ENCODE measurements at places on chromosomes 2 and 18.
A peak's percentile ranks its signal among the peaks of the same experiment; 100 is the strongest.

GRCh38 chr2:28629910-28630309 is 121.7 kb upstream of the PPP1CB start:
- DNase-seq = no peak

DNA sequence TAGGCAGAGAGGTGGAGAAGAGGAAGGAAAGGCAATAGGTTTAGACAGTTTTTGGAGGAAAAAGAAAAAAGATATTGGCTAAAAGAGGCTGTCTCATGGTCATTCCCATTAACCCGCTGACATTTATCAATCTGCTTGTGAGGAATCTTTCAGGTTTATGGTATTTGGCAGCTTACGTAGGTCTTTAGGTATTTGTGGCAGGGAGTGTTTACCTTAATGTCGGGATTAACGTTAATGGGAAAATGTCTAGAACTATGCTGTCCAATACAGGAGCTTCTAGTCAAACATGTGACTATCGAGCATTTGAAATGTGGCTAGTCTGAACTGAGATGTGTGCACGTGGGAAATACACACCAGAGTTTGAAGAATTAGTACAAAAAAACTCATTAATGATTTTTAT is 144.2 kb downstream of the BABAM2 start:
- no peak for DNase-seq

DNA sequence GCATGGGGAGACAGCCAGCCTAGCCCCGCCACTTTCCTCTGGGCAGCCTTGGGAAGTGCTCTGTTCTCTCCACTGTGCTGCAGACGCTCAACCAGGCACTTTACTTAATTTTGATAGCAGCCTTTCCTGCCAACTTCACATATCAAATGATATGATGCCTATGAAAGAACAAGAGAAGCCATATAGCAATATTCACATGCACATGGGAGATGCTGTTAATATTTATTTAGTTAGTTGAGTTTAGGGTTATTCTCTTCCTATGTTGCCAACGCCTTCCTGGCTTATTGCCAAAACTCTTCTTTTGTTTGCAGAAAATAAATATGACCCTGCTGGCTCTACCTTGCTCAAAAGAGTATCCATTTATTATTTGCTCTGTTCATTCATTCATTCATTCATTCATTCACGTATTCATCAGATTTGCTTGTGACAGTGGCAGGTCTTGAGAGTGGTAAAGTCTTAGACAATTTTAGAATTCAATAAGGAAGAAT is 99.3 kb downstream of the GATA6 start:
- DNase-seq = no peak

DNA sequence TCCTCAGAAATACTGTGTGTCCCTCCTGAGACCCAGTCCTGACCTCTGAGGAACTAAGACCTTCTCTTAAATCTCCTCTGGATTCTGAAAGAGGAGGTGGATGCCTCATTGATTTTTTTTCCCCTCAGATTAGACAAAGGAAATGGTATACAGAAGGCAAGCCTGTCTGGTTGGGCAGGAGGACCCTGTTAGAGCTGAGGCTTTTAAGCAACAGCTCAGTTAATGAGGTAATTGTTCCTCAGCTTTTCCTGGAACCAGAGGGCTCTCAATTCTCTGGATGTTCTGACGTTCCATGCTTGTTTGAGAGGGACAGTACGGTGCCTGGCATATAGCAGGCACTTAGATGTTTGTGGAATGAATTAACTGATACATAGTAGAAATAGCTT is 61.7 kb upstream of the MCFD2 start:
- DNase-seq = no peak

DNA sequence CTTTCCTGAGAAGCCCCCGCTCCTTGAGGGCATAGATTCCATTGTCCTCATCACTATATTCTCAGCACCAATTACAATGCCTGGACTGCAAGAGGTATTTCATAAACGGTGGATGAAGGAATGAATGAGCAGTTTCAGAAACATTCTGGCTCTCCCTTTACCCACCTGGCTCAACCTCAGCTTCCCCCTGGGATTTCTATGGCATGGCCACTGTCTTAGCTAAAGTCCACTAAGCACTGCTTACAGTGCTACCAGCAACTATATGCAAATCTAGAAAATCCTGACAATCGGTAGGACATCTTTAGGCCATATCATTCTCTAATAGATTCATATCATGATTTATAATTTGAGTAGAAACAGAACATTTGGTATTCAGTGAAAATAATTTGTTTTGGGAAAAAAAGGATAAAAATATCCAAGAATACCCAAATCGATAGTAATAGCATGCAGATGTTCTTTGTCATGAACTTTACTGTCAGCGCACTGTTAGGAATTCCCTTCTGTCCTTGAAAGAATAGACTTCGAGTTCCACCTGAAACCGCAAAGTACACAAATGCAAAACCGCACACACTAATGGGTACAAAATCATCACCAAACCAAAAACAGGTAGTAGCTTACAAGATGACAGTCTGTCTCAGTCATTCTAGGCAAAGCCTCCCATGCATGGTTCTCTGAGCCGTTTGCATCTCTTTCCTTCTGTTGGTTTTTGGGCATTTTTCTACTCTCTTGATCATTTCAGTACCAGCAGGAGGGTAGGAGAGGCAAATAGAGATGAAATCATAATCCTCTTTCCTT is 303.6 kb upstream of the ID2 start:
- DNase-seq = no peak

DNA sequence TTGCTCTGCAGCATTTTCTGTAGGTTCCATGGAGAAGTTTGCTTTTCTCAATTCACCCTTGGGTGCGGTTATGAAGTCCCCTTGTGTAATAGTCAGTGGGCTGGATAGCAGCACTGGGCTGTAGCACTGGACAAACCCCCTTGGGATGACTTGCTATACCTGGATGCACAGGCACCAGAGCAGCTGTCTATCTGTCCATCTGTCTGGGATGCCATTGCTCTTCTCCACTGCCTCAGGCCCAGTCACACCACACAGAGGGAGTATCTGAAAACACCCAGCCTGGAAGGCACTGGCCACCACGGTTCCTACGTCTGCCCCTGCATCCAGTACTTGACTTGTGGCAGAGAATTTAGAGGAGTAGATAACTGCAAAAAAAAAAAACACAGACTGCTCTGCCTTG is 254.5 kb downstream of the TFCP2L1 start:
- no peak for DNase-seq

DNA sequence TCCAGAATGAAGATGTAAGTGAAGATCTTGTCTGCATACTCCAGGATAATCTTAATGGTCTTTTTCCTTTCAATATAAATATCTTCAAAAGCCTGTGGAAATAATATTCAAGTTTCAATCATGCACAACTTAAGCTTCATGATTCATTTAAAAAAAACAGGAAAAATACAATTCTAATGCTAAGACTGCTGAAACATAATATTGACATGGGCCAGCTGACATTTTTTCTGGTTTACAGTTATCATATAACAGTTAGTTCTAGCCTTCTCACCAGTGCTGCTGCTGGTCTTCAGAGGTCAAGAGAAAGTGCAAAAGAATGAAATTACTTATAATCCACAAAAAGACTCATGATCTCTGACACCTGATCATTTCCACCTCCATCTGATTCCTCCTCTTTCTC is 110.4 kb upstream of the SCN1A start:
- DNase-seq = no peak

DNA sequence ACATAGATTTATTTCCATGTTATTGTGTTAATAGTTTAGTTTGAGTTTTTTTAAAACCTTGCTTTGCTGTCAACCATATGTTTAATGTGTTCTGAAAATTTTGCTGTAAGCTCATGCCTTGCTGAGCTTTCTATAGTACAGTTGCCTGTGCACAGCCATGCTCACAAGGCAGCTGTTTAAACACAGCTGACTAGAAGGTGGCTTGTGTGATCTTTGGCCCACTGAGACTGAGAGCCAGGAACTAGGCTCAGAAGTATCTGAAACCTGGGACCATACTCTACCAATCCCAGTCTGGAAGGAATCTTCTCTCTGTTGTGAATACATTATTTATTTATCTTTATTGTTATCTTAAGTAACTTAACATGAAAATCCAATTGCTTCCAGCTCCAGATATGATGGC is 350.5 kb downstream of the KIAA1328 start:
- DNase-seq = no peak

- DNase-seq = peak; percentile 14
Measured at GRCh38 chr2:98508709-98509066, 64.0 kb downstream of the INPP4A start.

DNA sequence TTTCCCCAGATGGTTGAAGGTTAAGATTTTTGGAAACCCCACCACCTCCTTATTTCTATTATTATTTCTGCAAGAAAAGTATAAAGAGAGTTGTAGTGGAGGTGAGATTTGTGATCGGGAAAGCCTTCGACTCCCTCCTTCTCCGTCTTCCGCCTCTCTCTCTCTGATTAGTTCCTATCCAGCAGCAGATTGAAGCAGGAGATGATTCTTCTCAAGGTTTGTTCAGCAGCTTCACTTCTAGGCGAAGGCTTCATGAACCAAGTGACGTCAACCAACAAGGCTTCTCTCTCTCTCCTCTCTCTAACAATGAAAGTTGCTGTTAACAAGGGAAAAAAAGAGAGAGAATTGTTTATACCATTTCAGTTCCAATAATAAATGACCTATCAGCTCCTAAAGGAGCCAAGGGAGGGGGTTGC is at the start of gene BAZ2B:
Gene BAZ2B, minus strand, starts transcription at position 263 of the 416 bp plus-strand sequence. CDS start 137,829 bp downstream, outside the sequence.
- peak; percentile 18 for DNase-seq

DNA sequence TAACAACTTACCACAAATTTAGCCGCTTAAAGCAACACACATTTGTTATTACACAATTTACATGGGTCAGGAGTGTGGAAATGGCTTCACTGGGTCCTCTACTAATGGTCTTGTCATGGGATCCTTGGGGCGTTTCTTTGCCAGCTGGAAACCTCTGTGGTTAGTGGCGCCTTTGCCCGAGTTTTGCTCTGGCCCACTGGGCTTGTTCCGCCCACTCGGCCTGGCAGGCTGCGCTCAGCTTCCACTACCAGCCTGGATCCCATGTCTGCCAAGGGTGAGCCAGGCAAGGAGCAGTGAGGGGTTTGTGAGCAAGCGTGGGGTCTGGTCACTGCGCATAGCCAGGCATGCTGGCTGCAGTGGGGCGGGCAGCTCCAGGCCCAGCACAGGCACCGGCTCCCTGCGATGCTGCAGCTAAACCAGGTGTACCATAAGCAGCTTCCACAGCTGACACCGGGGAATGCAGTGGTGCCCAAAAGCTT is 16.2 kb upstream of the MBD2 start:
- DNase-seq = no peak

DNA sequence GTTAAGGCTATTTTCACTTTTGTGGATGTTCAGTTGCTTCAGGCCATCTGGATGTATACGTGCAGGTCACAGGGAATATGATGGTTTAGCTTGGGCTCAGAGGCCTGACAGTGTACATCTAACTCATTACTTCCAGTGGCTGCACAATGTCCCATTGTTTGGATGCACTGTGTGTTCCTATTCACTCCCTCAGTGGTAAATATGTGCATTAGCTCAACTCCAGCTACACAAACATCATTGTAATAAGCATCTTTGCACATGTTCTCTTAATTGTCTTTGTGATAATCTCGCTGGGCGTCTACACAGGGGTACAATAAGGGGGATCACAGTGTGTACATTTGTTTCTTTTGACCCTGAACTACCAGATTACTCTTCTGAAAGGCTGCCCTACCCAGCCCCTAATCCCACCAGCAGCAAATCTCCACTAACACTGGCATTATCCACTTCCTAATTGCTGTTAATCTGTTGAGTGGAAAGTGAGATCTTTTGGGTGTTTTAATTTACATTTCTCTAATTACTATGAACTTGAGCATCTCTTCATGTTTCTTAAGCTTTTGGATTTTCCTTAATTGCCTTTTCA is 56.1 kb upstream of the POLE4 start:
- no peak for DNase-seq

DNA sequence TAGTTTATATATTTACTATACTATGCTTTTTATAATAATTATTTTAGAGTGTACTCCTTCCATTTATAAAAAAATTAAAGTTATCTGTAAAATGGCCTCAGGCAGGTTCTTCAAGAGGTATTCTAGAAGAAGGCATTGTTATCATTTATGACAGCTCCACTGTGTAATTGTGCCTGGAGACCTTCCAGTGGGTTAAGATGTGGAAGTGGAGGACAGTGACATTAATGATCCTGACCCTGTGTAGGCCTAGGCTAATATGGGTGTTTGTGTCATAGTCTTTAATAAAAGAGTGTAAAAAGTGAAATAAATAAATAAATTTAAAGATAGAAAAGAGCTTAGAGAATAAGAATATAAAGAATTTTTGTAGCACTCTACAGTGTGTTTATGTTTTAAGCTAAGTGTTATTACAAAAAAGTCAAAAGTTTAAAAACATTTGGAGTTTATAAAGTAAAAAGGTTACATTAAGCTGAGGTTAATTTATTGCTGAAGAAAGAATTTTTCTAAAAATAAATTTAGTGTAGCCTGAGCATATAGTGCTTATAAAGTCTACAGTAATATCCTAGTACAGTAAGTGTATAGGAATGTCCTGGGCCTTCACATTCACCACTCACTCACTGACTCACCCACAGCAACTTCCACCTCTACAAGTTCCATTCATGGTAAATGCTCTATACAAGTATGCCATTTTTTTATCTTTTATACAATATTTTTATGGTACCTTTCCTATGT is 190.0 kb upstream of the SESTD1 start:
- no peak for DNase-seq

DNA sequence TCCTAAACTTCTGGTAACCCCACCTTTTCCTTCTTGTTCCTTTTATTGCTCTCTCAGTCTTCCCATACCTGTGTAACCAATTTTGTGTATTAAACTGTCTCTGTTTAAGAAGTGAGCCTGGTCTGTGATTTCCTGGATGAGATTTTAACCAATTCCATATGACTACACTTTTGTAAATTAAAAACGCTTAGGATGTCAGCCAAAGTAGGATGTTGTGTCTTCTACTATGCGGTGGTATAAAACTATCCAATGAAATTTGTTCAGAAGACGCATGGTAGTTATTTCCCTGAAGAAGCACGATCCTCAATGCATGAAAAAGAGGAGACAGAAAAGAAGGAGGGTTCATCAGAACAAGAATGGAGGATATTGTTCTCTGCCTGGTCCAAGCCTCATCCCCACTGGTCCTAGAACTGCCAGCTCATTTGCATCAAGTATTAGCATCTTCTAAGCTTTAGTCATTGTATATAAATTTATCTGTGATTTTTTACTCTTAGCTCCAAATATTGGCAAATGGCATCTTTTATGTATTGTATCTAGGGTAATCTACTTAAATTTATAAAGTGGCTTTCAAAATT is 127.4 kb downstream of the TGIF1 start:
- no peak for DNase-seq

DNA sequence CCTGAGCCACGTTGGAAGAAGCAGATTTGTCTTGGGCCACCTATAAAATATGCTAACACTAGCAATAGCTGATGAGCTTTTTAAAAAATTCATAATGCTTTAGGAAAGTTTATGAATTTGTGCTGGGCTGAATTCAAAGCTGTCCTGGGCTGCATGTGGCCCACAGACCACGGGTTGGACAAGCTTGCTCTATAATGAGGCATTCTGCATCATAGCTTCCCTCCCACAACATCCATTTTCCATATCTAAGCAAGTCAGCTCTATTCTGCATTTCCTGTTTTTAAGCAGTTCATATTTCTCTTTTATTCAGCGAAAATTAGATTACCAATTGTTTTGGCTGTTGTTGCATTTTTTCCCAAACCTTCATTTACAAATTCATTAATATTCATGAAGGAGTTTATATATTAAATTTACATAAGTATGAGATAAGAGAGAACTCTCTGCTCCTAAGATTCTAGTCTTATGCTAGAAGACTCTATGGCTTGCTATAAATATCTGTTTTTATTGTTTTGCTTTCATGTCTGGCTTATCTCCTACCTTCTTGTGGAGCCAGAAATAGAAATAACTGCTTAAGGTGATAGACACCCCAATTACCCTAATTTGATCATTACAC is 114.5 kb upstream of the HNRNPA3 start:
- DNase-seq = no peak

All from T-helper 2 cell (primary cell).